ENCODE measurements at places on chromosomes 12 and 14. TPM values are rescaled to one million over a fixed set of nuclear protein-coding genes. Genes with fewer than 3 reads are reported as not detected.

DNA sequence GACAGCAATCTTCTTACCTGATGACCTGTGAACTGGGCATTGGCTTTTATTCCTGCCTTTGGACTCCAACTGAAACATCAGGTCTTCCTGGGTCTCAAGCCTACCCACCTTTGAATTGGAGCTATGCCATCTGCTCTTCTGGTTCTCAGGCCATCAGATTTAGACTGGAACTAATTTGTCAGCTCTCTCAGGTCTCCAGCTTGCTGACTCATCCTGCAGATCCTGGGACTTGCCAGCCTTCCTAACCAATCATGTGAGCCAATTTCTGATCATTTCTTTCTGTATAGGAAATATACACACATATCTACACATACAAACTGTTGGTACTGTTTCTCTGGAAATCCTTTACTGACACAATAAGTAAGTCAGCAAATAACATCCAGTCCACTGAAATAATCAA, 65.3 kb upstream of the TSPAN8 start:
- no peak for DNase-seq

Gene MSRB3
- 2.7 TPM for polyA plus RNA-seq

- no peak for DNase-seq
Observed at GRCh38 chr14:106511006-106511799, 984.8 kb downstream of the TMEM121 start.

Gene SLCO1B1
- 120 TPM for polyA plus RNA-seq

- DNase-seq, result no peak
Observed at GRCh38 chr14:51304438-51304837, 64.4 kb downstream of the TMX1 start.

DNA sequence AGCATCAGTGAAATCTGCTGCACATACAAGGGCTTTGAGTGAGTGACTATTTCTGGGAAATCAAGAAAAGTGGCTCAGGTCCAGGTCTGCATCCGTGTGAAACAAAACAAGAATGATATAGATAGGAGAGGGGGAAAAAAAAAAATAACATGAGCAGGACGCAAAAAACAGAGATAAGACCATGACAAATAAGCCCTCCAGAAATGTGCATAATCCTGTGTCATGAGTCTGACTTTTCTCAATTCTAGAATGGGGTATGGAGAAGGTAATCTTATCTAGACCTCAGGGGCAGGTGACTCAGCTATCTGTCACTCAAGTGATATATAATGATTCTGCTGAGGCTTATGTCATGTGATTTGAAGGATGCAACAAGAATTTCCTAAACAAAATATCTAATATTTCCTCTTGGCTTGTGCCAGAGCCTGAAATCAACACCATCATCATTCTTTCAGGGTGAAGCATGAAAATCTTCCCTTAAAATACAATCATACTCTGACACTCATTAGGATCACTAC, 250.0 kb downstream of the PHLDA1 start:
- no peak for DNase-seq

GRCh38 chr12:108495054-108495453, 20.0 kb upstream of the FICD start:
- DNase-seq, result no peak

DNA sequence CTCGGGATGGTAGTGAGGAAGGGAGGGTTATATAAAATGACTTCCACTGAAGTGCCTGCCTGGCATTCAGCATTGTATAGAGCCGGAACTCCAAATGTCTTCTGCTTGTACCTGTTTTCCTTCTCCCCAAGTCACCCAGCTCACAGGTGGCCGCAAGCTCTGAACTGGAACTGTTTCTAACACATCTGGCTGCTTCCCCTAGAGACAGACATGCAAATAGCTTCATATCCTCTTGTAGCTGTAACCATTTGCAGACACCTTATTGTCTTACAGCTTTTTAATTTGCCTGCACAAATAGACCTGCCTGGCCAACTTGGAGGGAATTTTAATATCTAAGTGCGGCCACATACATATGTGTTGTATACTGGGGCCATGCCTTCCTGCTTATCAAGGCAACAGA, 126.0 kb downstream of the CHST11 start:
- DNase-seq, result no peak

DNA sequence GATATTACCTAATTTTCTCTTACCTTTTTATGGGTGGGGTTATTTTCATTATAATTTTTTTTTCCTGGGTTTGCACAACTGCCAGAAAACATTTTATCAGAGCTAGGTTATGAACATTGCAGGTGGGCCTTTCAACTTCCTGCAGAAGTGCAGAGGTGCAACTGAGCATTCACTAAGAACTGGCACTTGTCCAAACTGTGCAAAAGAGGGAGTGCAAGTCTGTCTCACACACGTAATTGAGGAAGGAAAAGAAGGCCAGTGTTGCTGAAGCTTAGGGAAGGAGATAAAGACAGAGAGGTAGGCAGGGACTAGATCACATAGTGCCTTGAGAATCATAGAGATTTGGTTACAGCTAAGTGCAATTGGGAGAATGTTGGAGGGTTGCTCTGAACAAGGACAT, 14.1 kb upstream of the AMN1 start:
- DNase-seq, result no peak
